ENCODE measurements at places on chromosomes 5 and 9. TPM values are rescaled to one million over a fixed set of nuclear protein-coding genes. Genes with fewer than 3 reads are reported as not detected.

Gene TRIP13
- polyA plus RNA-seq, result 2.6 TPM

- no peaks in the 10 kb centered on the region for H3K36me3 ChIP-seq
- DNase-seq, result no peak
- no peak overlapping the region for H3K27ac ChIP-seq
Observed at GRCh38 chr5:24135536-24135935, 509.2 kb downstream of the CDH10 start.

DNA sequence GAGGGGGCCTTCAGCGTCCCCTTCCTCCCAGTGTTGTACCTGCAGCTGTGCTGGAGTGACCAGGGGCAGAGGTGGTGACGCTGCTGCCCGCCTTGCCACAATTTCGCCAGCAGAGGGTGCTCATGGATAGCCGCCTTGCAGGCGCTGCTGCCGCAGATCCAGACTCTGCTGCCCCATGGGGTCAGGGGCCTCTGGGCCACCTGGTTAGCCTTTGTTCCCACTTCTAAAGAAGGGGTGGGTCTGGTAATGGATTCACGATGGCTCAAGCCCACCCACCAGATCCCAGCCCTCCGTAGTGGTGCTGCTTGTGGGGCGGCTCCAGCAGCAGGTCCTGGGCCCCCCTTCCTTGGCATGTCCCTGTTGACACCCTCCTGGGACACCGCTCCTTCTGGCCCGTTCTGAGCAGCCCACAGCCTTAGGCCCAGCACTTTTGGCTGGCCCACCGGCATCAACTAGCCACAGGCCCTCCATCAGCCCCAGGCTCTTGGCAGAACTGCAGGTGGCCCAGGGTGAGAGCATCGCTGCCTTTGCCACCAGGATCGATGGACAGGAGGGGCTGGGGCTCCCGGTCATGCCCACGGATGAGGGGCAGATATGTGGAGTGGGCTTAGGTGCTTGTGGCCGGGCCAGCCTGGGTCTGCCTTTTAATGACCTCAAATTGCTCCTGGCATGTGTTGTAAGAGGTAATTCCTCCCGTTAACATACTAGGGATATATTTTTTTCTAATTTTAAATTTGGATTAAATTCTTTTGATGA is 57.2 kb downstream of the COL5A1 start:
- H3K27ac ChIP-seq, result no peak overlapping the region
- no peaks in the 10 kb centered on the region for H3K36me3 ChIP-seq
- peaks cover 15% of the 10 kb centered on the region for H3K27me3 ChIP-seq

DNA sequence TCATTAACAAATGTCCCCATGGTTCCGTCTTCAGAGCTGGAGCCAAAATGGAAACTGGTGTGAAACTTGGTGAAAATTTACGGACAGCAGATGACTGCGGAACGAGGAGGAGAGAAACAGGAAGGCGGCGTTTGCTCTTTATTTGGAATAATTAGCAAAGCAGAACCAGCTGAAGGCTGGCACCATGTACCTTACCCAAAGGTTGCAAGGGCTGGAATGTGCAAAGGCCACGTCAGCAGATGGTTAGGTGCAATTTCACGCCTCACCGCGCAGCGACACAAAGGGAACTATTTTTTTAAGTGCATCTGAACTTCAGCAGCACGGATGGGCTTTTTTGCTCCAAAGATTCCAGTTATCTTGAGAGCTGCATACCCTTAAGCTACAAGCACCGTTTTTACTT is 127.4 kb downstream of the COL23A1 start:
- H3K27ac ChIP-seq, result no peak overlapping the region
- H3K36me3 ChIP-seq, result no peaks in the 10 kb centered on the region
- H3K4me3 ChIP-seq, result no peak overlapping the region
- H3K4me1 ChIP-seq, result no peaks in the 10 kb centered on the region
- no peaks in the 10 kb centered on the region for H3K27me3 ChIP-seq

DNA sequence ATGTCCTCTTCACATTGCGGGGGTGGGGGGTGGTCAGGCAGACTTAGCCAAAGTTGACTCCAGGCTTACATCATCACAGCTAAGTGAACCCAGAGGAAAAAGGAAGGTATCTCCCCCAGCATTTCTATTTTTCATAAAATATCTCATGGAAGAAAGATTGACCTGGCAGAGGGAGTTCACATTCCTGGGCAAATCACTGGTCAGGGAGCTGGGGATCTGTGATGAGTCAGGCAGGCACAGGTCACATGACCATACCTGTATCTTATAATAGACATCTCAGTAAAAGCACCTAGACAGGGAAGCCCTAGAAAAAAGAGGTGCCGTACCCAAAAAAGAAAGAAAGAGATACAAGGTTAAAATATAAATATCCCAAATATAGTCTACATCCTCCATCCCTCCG is 57.3 kb upstream of the WWC1 start:
- H3K27me3 ChIP-seq, result no peaks in the 10 kb centered on the region
- no peaks in the 10 kb centered on the region for H3K36me3 ChIP-seq
- no peak for DNase-seq
- no peak overlapping the region for H3K4me3 ChIP-seq

- H3K27me3 ChIP-seq, result no peaks in the 10 kb centered on the region
- DNase-seq, result no peak
- H3K36me3 ChIP-seq, result no peaks in the 10 kb centered on the region
- no peak overlapping the region for H3K27ac ChIP-seq
Observed at GRCh38 chr9:136604823-136605525, 57.7 kb upstream of the EGFL7 start.

Gene MYMK
- polyA plus RNA-seq, result not detected
